ENCODE measurements at places on chromosomes 2 and 18. TPM values are rescaled to one million over a fixed set of nuclear protein-coding genes. Genes with fewer than 3 reads are reported as not detected.

SCYGR4 gene
- total RNA-seq = not detected

CNDP1 gene
- total RNA-seq = not detected

MC2R gene
- not detected for total RNA-seq

TTN gene
- total RNA-seq = 2.1 TPM

FAM237A gene
- total RNA-seq = not detected

PPP1R1C gene
- total RNA-seq = not detected

GPR45 gene
- total RNA-seq = not detected

DSG1 gene
- total RNA-seq = not detected

TANK gene
- 126 TPM for total RNA-seq

NFATC1 gene
- total RNA-seq = 44.5 TPM

ARHGEF4 gene
- total RNA-seq = 0.30 TPM

DNAH7 gene
- total RNA-seq = not detected

CDC42EP3 gene
- 52.2 TPM for total RNA-seq

VIT gene
- not detected for total RNA-seq

KIAA2012 gene
- not detected for total RNA-seq

CFC1 gene
- not detected for total RNA-seq

ORC4 gene
- 29.7 TPM for total RNA-seq

PLEKHH2 gene
- total RNA-seq = 0.35 TPM

C2orf80 gene
- total RNA-seq = not detected

ITGAV gene
- 9.8 TPM for total RNA-seq

CAPN14 gene
- 0.35 TPM for total RNA-seq

MTCL1 gene
- 0.75 TPM for total RNA-seq

ASPRV1 gene
- 0.98 TPM for total RNA-seq

VIL1 gene
- total RNA-seq = not detected

KCNIP3 gene
- total RNA-seq = not detected

GATA6 gene
- total RNA-seq = not detected

ANKRD62 gene
- not detected for total RNA-seq

DNER gene
- total RNA-seq = not detected

DHRS9 gene
- total RNA-seq = not detected

PLGLB1 gene
- 2.8 TPM for total RNA-seq

FBXO36 gene
- 0.71 TPM for total RNA-seq
